Activated naive CD4-positive, alpha-beta T cell treated with anti-CD3 and anti-CD28 coated beads, Interleukin-2, amount 10 ng/mL, durations not matched to agents 7 days and 5 days (primary cell): ENCODE measurements at places on chromosomes 3 and 15.
A peak's percentile ranks its signal among the peaks of the same experiment; 100 is the strongest.

- DNase-seq: no peak
Measured at GRCh38 chr15:82613747-82614146, 33.4 kb downstream of the CPEB1 start.

DNA sequence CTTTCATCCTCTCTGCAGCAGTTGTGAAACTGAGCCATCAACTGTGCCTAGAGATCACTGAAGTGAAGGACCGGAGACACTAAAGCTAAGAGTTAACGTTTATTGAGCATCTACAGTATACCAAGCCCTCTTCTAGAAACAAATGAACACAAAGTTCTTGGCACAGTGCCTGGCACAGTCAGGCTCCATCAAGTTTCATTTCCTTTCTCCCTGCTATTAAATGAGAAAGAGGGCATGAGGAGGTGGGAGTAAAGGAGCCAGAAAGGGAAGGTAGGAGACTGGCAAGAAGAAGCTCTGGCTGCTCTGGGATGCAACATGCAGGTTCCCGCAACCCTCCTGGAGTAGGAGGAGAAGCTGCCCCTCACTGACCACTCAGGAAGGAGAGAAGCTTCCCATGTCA is 30.6 kb downstream of the CYP19A1 start:
- DNase-seq: no peak

- DNase-seq: no peak
Measured at GRCh38 chr3:192061426-192061825, 600.5 kb downstream of the PYDC2 start.

DNA sequence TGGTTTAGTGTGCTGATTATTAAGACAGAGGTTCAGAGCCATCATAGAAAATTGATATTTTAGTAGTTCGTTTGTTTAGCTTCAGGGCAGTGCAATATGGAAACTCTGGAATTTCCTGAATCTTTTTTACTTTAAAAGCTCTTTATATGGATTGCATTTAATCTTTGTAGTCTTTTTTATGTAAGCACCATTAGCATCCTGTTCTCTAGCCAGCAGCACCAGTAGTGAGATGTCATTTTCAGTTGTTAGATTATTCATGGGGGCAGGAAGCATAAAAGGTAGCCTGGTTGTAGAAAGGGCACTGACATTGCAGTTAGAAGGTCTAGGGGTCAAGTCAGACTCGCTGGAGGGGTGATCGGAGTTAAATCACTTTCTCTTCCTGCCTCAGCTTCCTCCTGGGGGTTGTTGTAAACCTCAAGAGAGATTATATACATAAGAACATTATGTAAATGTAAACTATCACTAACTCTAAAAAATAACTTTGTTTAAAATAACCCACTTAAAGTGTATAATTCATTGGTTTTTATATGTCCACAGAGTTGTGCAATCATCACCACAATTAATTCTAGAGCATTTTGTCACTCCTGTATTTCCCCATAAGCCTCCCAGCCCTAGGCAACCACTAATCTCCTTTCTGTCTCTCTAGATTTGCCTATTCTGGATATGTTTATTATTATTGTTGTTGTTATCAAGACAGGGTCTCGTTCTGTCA is 31.4 kb upstream of the ITPKA start:
- DNase-seq: no peak

GRCh38 chr3:167913219-167913835 is 177.8 kb downstream of the SERPINI1 start:
- no peak for DNase-seq

DNA sequence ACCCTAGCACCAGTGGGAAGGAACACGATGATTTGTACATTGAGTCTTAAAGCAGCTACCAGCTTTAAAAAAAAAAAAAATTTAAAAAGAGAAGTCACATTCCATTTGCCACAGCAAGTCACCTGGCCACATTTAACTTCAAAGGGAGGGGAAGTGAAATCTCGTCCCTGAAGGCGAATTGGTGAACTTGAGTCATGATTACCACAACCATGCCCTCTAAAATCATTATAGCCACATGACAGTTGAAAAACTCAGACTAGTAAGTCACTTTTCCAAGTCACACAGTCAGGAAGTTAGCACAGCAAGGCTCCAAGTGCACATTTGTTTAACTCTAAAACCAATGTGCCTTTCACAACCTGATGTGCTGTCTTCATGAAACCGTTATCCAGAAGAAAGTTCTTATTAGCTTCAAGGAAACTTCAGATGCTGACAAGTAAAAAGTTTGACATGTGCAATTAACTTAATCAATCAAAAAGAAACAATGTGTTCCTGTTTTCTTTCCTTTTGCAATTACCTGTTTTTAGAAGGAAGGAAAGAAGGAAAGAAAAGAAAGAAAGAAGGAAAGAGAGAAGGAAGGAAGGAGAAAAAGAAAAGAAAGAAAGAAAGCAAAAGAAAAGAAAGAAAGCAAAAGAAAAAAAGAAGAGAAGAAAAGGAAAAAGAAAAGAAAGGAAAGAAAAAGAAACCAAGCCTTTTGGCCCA is 8.3 kb upstream of the THSD4 start:
- no peak for DNase-seq

DNA sequence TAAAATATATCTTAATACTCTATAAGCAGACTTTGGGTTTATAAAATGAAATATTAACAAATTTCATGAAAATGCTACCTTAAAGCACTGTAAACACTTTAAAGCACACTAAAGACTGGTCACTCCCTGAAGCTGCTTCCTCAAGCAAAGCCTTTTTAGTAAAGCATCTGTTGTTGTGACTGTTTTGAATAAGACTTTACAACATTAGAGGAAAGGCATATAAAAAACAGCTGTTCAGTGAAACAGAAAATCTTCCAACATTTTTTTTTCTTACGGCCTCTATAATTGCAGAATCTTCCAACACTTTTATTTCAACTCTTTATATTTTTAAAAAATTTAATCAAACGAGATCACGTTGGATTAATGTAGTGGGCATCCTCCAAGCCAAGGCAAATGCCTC is 48.1 kb downstream of the GRK7 start:
- no peak for DNase-seq

DNA sequence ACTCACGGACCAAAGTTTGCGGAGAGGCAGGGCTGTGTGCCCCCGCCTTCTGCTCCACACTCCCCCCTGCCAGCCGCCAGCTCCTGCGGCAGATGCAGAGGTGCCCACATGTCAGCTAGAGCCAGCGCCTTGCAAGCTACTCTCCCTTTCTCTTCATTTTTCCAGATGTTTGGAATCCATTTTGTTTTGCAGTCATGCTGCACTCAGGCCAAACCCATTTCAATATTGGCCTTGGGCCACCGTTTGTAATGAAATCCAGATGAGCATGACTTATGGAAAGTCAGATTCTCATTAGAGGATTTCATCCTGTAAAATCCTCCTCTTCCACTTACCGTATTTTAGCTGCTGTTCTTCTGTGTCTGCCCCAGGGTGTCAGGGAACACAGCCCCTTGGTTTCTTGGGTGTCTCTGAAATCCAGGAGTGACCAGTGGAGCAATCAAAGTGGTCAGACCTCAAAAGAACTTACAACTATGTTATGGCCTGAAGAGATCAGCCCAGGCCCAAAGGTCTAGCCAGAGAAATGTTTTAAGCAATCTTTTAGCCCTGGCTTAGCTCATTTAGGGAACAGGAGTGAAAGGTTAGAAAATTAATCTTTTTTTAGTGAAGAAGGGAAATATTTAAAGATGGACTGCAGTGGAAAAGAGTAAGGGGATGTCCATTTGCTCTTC is 65.8 kb downstream of the AAGAB start:
- DNase-seq: no peak

DNA sequence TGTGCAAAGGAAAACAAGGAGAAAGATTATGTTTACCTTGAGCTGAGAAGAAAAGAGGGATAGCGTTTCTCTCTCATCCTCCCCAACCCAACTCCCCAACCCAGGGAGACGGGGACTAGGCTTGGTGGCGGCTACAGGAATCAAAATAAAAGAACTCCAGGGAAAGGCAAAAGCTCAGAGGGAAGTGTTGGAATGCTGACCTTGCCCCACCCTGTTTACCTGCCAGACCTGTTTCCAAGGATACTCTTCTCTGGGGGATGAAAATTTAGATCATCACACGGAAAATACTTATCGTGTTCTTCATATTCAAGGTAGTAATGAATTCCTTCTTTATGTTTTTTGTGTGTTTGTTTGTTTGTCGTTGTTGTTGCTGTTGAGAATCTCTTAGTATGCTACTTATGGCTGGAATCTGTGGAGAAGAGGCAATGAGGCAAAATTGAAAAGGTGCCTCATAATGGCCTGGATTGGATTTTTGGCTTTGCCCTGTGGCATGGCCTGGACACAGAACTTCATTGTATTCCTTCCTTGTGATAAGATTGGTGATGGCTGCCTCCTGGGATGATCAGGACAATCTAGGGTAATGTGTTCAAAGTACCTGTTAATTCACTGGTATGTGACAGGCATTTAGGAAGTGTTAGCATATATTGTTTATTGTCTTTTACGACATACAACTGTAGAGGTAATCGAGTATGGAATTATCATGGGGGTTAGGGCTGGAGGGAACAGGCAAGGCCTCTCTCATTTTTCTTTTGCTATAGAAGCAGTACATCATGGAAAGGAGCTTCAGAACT is 11.1 kb upstream of the TPRG1 start:
- DNase-seq: no peak

DNA sequence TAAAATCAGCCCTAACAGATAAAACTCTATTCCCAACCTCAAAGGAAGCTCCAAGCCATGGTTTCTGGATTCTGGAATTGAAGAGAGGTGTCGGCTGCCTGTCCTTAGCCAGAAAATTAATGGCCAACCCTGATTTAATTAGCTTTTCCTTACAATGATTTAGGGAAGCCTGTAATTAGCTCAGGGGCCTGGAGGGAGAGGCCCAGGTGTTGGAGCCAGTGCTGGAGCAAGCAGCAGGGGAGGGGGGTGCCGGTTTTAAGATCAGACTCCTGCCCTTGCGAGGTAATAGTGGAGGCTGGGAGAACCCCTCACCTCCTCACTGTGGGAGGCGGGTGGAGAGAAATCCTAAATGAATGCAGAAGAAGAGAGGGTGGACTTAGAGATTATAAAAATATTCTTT is 14.7 kb upstream of the ATP2B2 start:
- DNase-seq: no peak

DNA sequence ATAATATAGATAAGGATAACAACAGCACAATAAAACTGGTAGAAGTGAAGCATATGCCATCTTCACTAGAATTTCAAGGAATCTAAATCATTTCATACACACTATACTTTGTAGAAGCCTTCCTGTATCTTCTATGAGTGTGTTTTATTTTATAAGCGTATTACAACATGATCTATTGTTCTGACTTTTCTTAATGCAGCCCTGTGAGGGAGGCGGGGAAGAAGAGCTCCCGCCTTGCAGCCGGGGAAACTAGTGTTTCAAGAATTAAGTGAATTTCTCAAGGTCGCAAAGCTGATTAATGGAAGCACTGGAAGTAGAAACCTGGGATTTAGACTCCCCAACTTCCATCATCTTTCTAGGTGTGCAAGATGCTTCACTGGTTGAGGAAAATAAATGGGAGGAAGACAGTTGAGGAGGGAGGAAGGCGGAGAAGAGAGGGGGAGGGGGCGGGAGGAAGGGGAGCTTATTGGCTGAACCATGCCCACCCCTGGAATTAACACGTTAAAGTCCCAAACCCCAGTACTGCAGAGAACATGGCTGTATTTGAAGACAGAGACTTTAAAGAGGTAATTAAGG is 32.9 kb downstream of the VGLL4 start:
- DNase-seq: no peak

DNA sequence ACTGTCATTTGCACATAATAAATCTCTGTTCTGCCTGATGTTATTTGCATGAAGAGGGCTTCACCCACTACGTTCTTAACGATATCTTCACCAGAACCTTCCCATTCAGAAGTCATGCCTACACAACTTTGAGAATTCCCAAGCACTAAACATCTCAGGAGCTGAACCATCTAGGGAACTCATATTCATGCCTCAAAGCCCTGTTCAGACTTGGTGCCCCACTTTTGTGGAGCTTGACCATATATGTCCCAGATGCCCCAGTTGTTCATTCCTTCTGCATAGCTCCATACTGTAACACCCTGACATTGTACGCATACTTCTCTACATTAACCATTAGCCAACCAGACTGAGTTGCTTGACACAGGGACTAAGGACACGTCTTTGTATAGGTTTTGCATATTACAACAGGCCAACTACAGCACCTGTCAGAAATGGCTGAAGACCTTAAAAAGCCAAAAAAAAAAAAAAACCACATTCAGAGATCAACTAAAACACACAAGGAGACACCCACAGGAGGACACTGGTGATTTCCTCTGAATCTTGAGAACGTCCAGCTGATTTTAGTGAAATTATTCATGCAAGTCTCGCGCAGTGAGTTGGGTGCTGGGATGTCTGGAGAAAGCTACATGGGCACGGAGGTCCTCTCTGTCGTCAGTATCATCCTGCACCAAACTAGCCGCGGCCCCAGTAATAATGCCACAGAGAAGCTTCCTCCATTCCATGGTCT is 141.4 kb downstream of the FOXP1 start:
- no peak for DNase-seq

DNA sequence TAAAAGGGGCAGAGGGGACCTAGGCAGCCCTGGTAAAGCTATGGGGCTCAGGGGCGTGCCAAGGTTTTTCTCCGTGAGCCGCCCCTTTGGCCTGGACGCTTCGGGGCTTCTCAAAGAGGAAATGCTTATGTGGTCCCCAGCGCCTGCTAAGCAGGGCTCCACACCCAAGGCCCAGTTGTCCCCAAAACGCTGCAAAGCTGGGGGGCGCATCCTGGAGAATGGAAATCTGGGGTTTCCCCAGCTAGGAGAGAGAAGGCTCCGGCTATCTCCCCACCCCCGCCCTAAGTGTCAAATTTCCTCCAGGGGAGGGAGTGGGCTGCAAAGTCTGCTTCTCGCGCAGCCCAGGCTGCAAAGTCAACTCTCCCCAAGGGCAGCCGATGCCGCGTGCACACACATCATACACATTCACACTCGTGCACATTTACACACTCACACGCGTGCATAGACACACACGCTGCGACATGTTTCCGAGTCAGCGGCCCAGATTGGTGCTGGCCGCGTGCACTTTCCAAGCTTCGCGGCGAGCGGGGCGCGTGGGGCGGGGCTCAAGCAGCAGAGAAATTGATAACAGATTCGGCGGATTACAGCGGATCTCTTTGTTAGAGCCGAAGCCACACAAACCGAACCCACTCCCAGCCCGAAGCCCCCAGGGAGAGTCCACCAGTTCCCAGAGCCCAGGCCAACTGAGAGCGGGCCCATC is 4.5 kb downstream of the WNT5A start:
- no peak for DNase-seq

- no peak for DNase-seq
Measured at GRCh38 chr15:91668370-91668769, 185.1 kb upstream of the SLCO3A1 start.

- no peak for DNase-seq
Measured at GRCh38 chr3:185335799-185336198, 27.1 kb upstream of the MAP3K13 start.

DNA sequence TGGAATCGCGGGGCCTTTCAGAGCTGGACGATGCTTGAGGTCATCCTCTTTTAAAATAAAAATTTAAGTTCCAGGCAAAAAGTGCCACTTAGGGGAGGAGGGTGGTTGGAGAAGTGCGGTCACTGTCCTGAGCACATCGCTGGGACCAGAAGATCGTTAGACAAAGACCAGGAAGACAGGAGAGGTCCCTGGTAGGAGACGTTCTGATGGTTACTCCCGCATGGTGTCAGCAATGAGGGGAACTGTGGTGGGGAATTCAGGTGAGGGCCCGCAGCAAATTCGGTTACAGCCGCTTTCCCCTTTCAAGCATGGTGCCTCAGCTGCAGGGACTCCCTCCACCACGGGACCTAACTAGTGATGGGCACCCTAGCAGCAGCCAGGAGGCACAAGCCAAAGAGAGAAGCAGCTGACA is 1.0 kb upstream of the ISY1 start:
- DNase-seq: peak; percentile 53

- no peak for DNase-seq
Measured at GRCh38 chr15:60635507-60636352, 156.8 kb upstream of the ICE2 start.

GRCh38 chr15:25329696-25330095 is 109.1 kb downstream of the UBE3A start:
- DNase-seq: no peak
